Fibroblast of skin of right quadriceps (primary cell): ENCODE measurements at places on chromosomes 1 and 21.

DNA sequence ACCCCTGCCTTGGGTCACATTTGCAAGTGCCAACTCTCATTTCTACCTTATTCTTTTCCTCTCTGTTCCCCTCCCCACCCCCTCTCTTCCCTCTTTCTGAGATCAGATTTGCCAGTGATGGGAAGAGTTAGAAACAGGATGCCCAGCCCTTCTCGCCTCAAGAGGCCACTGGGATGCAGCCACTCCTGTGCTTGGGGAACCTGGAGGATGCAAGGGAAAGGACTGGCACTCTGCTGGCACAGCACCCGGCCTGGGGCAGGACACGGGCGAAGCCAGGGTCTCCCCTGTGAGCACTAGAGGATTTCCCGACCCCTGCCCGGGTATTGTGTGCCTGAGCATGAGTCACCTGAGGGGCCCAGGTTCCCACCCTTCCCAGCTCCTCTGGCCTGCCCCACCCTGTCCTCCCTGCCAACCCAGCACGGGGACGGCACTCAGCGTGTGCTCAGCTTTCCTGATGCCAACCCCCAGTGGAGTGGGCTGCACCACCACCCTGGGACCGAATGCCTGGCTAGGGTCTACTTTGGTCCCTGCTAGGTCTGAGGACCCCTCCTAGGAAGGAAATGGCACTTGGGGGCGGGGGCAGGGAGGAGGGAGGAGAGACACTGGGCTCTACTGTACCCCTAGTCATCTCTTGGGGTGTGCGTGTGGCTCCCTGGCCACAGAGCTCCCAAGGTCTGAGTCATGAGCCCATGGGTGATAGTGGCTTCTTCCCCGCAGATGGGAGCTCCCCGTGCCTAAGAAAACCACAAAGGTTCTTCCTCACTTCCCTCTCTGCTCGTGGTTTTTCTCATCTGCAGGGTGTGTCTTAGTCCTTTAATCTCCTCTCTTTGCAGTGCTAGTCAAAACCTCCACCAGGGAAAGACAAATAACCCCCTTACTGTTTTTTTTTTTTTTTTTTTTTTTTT is 12.4 kb downstream of the LMNA start:
- DNase-seq: peak; percentile 94

- no peak for DNase-seq
Measured at GRCh38 chr1:7159116-7159781, 374.0 kb downstream of the CAMTA1 start.

- peak; percentile 79 for DNase-seq
Measured at GRCh38 chr1:22747021-22747734, 36.5 kb downstream of the EPHB2 start.

GRCh38 chr1:98398649-98399048 is 262.9 kb upstream of the SNX7 start:
- peak; percentile 53 for DNase-seq

DNA sequence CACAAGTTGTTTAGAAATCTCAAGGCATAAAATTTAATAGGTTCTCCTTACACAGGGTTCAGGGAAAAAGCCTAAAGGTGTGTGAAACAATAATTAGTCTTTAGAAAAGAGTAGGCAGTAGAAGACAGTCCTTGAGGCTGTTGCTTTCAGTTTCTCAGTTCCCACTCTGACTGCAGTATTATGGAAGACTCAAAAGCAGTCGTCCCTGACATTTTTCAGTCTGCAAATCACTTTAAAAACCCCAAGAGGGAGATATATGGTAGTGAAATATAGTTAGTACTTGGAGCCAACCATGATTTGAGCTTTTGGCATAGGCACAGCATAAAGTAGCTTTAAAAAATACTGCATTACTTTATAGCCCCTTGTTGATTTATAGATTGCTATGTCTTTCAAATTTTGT is 299.7 kb downstream of the OLFM3 start:
- DNase-seq: no peak

DNA sequence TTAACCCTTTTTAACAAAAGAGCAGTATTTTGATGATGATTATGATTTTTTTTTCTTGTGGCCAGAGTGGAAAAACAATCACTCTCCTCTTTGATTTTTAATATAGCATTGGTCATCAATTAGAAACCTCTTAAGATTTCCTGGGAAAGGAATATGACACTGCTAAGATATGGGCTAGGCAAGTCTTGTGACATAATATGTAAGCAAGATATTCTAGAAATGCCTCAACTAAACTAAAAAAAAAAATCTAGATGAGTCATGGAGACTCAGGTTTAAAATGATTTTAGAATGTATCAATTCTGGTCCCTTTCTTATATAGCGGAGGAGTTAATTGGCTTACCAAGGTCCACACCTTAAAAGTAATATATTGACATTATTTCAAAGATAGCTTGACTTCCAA is 60.3 kb upstream of the JUN start:
- peak; percentile 24 for DNase-seq

DNA sequence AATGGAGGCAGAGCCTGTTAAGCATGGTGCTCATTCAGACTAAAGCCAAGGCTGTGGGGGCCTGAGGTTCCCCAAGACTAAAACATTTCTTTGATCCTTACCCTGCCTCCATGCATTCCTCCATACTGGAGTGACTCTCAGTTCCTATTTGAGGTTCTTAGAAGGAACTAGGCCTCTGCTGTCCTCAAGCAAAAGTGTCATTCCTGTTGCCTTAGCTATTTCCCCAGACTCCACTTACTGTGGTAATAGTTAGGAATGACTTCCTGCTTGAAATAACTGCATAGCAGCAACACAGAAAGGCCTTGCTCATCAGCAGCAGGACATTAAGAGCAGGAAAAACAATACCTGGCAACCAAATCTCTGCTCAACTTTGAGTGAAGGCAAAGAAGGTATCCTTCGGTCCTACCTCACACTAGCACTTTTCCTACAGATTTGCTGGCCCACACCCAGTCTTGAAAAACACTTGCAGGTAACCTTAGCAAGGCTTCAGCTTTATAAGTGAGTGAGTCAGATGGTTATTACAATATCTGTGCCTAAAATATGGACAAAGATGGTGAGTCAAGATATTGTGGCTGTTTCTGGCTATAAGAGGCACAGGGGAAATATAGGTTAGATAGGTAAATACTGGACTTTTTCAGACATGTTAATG is 14.8 kb downstream of the LRRC41 start:
- DNase-seq: peak; percentile 73

DNA sequence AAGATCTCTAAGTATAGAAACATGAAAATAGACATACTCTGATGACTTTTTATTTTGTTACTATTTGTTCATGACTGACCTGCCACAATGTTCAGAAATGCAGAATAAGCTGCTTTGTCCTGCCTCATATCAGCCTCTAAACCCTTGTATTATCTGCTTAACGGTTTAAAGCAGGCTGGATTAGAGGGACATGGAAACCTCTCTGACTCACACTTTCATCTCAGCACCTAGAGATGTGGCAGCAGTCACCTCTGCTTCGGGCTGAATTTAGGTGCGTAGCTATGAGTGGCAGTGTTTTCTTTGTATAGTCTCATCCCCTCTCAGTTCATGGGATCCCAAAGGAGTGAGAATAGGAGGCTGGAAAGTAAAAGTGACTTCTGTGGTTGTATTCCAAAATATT is 255.4 kb downstream of the RGS7 start:
- DNase-seq: no peak

DNA sequence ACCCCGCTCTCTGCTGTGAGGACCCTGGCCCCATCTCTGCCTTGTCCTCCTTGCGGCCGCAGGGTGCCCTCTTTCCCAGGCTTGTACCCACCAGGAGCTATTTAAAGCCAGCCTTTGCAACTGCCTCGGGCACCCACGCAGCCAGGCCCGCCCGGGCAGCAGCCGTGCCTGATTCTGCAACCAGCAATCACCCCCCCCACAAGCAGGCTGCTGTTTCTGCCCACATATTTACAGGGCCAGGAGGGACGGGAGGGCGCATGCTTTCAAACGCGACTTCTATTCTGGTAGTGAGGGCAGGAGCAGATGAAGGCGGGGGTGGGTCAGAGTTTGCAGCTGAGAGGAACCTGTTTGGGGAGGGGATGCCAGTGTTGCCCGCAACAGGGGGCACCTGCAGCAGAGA is 13.6 kb downstream of the GABRD start:
- no peak for DNase-seq

GRCh38 chr1:60229821-60230220 is 156.3 kb upstream of the C1orf87 start:
- no peak for DNase-seq

- peak; percentile 98 for DNase-seq
Measured at GRCh38 chr1:171438441-171438840, 46.9 kb upstream of the PRRC2C start.

- no peak for DNase-seq
Measured at GRCh38 chr1:203629016-203629506, 2.4 kb downstream of the ATP2B4 start.

GRCh38 chr1:93005252-93005598 is 44.0 kb upstream of the DIPK1A start:
- DNase-seq: no peak

- DNase-seq: no peak
Measured at GRCh38 chr1:204760757-204761156, 75.2 kb upstream of the LRRN2 start.

- no peak for DNase-seq
Measured at GRCh38 chr1:38327559-38327973, 281.0 kb upstream of the POU3F1 start.

DNA sequence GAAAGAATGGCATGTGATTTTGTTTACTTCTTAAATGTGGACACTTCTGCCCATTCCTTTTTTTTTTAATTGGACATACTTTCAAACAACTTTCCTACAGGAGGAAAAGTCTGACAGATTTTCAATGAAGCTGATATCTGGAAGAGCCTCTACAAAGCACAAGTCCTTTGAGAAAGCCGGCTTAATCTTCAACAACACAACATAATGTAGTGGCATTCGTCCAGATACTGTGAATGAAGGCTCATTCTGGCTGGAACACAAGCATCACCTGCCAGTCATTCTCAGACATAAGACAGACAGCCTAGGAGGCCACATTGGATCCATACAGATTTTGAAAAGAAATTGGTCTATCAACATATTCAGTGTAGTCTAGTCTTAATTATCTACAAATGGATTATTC is 4.9 kb downstream of the OTUD7B start:
- no peak for DNase-seq

- peak; percentile 80 for DNase-seq
Measured at GRCh38 chr1:63127376-63127775, 195.0 kb upstream of the FOXD3 start.

- no peak for DNase-seq
Measured at GRCh38 chr1:111843177-111843576, 87.5 kb downstream of the DDX20 start.

GRCh38 chr1:151510020-151510405 is 1.2 kb upstream of the CGN start:
- DNase-seq: no peak

- no peak for DNase-seq
Measured at GRCh38 chr1:231424950-231425805, 3.1 kb upstream of the EGLN1 start.

GRCh38 chr1:208525417-208525816 is 281.2 kb upstream of the PLXNA2 start:
- no peak for DNase-seq

GRCh38 chr1:59266927-59267293 is 30.0 kb upstream of the FGGY start:
- no peak for DNase-seq

- DNase-seq: no peak
Measured at GRCh38 chr1:58855274-58856165, 71.7 kb upstream of the JUN start.

- DNase-seq: no peak
Measured at GRCh38 chr1:218751208-218751948, 406.2 kb downstream of the TGFB2 start.

DNA sequence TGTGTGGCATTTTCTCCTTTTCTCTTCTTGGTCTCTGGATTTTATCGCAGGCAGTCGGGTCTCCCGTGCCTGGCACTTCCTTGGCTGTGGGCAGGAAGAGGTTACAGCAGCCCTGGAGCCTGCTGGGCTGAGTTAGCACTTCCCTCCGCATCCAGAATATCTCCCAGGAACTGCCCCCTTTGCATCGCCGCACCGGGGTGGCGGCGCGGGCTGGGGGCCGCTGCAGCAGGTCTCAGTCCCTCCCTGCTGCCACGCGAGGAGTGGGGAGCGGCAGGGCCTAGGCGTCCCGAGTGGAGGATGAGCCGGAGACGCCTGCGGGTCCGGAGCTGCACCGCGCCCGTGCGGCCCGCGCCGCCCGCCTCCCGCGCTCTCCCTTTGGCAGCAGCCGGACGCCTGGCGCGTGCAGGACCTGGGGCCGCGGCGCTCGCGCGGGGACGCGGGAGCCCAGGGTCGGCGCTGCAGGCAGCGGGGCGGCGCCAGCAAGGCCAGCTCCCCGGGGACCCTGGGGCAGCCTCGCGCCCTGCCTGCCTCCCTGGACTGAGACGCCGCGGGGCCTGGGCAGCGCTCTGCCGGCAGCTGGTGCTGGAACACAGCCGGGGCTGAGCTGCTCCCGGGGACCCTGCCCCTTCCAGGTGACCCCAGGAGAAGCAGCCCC is 192.8 kb downstream of the PRDM2 start:
- DNase-seq: no peak

GRCh38 chr1:183093786-183094298 is 70.6 kb downstream of the LAMC1 start:
- peak; percentile 76 for DNase-seq

- peak; percentile 46 for DNase-seq
Measured at GRCh38 chr1:186566140-186566855, 105.4 kb upstream of the PDC start.

- peak; percentile 71 for DNase-seq
Measured at GRCh38 chr1:6625584-6626149, 999 bp downstream of the THAP3 start.

- peak; percentile 65 for DNase-seq
Measured at GRCh38 chr1:45246760-45247159, 40.4 kb upstream of the ZSWIM5 start.

DNA sequence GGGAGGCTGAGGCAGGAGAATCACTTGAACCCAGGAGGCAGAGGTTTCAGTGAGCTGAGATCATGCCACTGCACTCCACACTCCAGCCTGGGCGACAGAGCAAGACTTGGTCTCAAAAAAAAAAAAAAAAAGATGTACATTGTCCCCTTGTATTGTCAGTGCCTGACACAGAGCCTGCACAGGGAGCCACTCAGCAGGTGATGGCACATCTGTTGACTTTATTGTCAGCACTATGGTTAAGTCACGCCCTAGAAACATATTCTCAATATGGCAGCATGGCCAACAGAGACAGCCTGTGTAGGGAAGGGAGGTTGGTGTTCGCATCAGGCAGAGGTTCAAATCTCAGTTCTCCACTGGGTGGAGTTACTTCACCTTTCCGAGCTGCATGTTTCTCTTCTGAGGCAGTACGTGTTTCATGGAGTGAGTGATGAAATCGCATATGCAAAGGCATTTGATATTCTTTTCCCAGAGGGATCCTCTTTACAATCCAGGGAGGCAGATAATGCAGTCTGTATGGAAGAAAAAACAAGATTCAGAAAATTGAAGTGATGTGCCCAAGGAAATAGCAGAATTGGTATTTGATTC is 20.6 kb downstream of the LAMC2 start:
- no peak for DNase-seq

- DNase-seq: no peak
Measured at GRCh38 chr1:28577738-28578536, 14.1 kb upstream of the RAB42 start.

- DNase-seq: no peak
Measured at GRCh38 chr1:88208389-88208788, 475.7 kb upstream of the PKN2 start.
